Stimulated activated CD4-positive, alpha-beta T cell treated with anti-CD3 and anti-CD28 coated beads, Interleukin-4, amount 100 ng/mL, for 1 hour (primary cell): ENCODE measurements at places on chromosomes 16 and 17.

DNA sequence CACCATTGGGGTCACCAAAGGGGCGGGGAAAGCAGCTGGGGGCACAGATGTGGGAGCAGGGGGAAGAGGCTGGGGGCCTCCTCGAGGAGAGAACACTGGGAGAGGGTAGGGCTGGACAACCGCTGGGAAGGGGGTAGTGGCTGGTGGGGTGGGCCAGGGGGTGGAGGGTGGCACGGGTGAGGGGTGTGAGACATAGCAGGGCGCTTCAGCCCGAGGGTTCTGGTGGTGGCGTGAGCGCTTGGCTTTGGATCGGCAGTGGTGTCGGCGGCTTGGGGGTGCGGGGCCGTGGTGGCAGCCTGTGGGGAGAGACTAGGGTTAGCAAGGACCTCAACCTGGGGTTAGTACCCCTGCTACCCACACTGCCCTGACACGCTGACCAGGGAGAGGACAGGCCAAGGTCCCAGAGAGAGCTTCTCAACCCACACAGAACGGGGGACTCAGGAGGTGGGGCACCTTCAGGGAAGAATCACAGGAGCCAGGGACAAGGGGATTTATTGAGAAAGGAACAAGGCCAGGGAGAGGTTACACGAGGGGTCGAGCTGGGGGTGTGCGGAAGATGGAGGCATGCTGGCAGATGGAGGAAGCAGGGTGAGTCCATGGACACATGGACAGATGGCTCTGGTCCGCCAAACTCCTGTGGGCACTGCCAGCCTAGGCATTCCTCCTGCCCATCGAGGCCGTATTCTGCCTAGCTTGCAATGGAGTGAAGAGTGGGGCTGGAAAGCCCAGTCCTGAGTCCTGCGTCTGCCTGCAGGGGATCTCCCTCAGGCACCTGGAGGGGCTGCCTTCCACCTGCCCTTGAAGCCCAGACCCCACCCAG is 8.4 kb downstream of the PER1 start:
- no peak for DNase-seq

DNA sequence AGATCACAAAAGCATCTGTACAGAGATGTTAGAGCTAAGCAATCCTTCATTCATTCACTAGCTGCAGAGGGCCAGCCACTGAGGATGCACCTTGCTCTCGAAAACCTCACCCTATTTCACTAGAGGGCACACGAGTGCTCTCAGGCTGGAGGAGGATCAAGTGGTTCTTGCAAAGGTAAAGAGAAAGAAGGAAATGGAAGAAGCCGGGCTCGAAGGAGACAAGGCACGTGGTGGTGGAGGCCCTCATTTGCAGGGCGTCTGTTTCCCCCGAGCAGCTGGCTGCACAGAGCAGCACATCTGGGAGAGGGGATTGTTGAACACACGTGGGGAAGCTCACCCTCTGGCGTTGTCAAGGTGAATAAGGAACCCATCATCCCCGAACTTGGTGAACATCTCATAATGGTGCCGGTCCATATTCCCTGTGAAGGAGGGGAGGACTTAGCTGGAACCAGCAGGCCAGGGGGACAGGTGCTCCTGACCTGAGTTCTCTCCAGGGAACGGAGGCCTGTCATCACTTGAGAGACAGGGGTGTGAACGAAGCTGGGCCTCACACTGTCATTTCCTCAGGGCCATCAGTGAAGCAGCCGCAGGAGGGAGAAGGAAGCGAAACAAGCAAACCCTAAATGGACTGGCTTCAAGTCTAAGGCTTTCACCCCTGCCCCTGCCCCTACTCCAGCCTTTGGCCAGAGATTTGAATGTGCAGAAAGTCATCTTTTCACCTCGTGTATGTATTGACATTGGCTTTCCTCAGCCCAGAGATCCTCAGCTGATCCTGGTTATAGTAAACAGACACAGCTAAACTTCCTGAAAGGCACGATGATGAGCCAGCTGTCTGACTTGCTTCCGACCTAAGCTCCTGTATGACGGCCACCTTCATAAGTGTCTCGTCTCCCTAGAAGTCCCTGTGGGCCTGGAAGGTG is 27.6 kb downstream of the PRKAR1A start:
- no peak for DNase-seq

DNA sequence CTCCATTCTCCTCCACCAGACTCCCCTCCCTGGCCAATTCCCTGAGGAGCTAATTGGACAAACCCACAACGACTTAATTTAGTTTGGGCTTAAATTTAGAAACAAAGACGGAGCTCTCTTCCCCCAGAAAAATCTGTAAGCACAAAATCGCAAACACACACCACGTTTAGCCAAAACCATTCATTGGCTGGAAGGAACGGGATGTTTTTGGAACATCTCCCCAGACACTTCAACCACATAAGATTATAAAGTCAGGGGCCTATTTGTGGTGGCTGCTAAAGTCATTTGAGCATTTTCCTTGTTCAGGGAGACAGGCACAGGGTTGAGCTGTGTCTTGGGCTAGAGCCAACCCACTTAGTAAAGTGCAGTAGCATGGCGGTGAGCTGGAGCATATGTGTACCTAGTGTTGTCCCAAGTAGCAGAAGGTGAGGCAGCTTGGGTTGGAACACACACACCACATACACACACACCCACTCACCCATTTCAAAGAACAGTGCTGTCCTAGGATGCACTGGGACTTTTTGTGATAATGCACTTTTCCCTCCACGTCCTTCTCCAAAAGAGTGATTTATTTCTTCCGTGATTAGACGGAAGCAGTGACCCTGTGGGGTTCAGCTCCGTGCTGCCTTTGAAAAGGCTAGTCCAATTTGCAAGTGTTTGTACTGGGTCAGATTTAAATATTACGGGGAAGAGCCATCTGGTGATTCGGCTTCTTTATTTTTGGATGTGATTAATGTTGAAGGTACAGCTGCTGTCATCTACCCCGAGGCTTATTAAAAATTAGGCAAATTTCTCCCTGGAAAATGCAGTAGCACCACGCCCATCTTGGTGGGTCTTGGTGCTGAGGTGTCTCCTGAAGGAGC is 32.2 kb downstream of the ELAC2 start:
- no peak for DNase-seq

GRCh38 chr17:75507733-75508719 is 7.3 kb downstream of the CASKIN2 start:
- no peak for DNase-seq

DNA sequence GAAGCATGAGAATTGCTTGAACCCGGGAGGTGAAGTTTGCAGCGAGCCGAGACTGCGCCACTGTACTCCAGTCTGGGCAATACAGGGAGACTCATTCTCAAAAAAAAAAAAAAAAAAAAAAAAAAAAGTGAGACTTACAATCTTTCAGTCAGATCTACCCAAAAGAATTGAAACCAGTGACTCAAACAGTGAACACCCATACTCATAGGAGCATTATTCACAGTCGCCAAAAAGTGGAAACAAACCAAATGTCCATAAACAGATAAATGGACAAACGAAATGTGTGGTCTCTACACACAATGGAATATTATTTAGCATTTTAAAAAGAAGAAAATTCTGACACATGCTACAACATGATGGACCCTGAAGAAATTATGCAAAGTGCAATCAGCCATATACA is 9.1 kb upstream of the SCNN1B start:
- DNase-seq = no peak

DNA sequence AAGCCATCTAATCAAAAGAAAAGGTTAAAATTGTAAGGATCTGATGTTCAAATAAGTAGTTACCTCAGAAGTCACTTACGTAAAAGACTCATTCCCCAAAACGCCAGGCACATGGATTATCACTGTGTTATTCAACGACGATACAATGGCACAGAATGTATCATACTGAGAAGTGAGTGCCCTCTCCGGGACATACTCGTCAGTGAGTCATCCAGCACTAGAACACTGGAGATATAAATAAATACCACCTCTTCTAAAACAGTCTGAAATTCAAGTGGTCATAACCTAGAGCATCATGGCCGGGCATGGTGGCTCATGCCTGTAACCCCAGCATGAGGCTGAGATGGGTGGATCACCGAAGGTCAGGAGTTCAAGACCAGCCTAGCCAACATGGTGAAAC is 24.9 kb downstream of the USP31 start:
- no peak for DNase-seq

- no peak for DNase-seq
Measured at GRCh38 chr17:36611345-36612072, 10.1 kb downstream of the MRM1 start.

- DNase-seq = peak; percentile 4
Measured at GRCh38 chr17:30021708-30022317, 80.4 kb downstream of the EFCAB5 start.
